ENCODE measurements at places on chromosomes 4 and X. TPM values are rescaled to one million over a fixed set of nuclear protein-coding genes. Genes with fewer than 3 reads are reported as not detected.

Gene ARMCX6
- total RNA-seq: 7.3 TPM

Gene TRPC3
- 2.0 TPM for total RNA-seq

Gene PPEF2
- total RNA-seq: not detected

Gene STOX2
- 18.5 TPM for total RNA-seq

DNA sequence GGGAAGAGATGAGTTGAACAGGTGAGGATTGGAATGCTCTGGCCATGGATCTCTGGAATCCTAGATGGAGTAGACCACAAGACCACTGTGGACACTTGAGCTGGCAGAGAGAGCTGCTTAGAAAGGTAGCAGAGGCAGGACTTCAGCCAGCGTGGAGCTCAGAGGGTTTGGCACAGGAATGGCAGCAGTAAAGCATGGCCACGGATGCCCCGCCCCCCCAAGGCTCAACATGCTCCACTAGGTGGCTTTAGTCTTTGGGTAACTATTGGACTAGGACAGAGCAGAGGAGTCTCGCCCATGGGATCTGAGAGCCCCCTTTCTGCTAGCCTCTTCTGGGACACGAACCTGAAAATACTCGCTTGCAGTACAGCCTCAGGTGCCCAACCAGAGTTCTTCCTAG, 150.1 kb upstream of the NEIL3 start:
- no peak for DNase-seq
- no peaks in the 10 kb centered on the region for H3K27me3 ChIP-seq
- H3K36me3 ChIP-seq: no peaks in the 10 kb centered on the region
- H3K27ac ChIP-seq: no peak overlapping the region
- H3K4me1 ChIP-seq: no peaks in the 10 kb centered on the region

DNA sequence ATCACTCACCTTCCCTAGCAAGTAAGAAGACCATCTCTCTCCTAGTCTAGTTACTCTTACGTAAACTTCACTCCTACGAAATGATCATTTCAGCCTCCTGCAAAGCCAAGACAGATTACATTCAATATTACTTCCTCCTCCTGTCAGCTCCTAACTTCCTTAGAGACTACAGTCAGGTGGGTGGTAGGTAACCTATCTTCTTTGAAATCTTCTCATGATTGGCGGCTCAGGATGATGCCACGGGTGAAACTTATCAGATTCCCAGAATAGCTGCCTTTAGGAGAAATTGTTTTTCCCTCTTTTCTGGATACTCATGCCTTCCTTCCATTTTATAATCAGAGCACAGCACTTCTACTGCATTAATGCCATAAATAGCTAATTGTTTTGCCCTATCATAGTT, 744.8 kb upstream of the HS3ST1 start:
- no peaks in the 10 kb centered on the region for H3K4me1 ChIP-seq
- no peaks in the 10 kb centered on the region for H3K36me3 ChIP-seq
- no peaks in the 10 kb centered on the region for H3K27me3 ChIP-seq
- no peak overlapping the region for H3K27ac ChIP-seq
- H3K4me3 ChIP-seq: no peak overlapping the region
- no peak for DNase-seq

- H3K27me3 ChIP-seq: no peaks in the 10 kb centered on the region
- no peak for DNase-seq
- H3K36me3 ChIP-seq: peaks cover 83% of the 10 kb centered on the region
These were observed 36.6 kb downstream of the JADE1 start for GRCh38 chr4:128846063-128846462.

GRCh38 chr4:77393996-77394395, 211.6 kb upstream of the CXCL13 start:
- no peak for DNase-seq
- H3K27ac ChIP-seq: no peak overlapping the region
- H3K36me3 ChIP-seq: no peaks in the 10 kb centered on the region
- no peaks in the 10 kb centered on the region for H3K4me1 ChIP-seq

DNA sequence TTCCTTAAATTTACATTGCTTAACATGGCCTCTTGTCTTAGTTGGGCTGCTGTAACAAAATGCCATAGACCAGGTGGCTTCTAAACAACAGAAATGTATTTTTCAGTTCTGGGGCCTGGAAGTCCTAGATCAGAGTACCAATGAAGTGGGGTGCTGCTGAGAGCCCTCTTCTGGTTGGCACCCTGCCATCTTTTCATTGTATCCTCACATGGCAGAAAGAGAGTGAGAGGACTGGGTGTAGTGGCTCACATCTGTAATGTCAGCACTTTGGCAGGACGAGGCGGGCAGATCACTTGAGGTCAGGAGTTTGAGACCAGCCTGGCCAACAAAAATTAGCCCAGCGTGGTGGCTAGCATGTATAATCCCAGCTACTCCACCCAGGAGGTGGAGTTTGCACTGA, 12.0 kb upstream of the KLB start:
- no peaks in the 10 kb centered on the region for H3K4me1 ChIP-seq
- DNase-seq: no peak
- H3K27ac ChIP-seq: no peak overlapping the region
- H3K27me3 ChIP-seq: no peaks in the 10 kb centered on the region
- no peaks in the 10 kb centered on the region for H3K36me3 ChIP-seq

- no peak overlapping the region for H3K27ac ChIP-seq
- DNase-seq: no peak
- no peaks in the 10 kb centered on the region for H3K36me3 ChIP-seq
- no peaks in the 10 kb centered on the region for H3K27me3 ChIP-seq
These were observed 17.0 kb upstream of the MAPK10 start for GRCh38 chr4:86376850-86377249.

- H3K4me3 ChIP-seq: no peak overlapping the region
- no peak for DNase-seq
- H3K4me1 ChIP-seq: no peaks in the 10 kb centered on the region
- H3K27me3 ChIP-seq: no peaks in the 10 kb centered on the region
- no peaks in the 10 kb centered on the region for H3K36me3 ChIP-seq
These were observed 67.5 kb upstream of the RAB33B start for GRCh38 chr4:139386421-139386820.

DNA sequence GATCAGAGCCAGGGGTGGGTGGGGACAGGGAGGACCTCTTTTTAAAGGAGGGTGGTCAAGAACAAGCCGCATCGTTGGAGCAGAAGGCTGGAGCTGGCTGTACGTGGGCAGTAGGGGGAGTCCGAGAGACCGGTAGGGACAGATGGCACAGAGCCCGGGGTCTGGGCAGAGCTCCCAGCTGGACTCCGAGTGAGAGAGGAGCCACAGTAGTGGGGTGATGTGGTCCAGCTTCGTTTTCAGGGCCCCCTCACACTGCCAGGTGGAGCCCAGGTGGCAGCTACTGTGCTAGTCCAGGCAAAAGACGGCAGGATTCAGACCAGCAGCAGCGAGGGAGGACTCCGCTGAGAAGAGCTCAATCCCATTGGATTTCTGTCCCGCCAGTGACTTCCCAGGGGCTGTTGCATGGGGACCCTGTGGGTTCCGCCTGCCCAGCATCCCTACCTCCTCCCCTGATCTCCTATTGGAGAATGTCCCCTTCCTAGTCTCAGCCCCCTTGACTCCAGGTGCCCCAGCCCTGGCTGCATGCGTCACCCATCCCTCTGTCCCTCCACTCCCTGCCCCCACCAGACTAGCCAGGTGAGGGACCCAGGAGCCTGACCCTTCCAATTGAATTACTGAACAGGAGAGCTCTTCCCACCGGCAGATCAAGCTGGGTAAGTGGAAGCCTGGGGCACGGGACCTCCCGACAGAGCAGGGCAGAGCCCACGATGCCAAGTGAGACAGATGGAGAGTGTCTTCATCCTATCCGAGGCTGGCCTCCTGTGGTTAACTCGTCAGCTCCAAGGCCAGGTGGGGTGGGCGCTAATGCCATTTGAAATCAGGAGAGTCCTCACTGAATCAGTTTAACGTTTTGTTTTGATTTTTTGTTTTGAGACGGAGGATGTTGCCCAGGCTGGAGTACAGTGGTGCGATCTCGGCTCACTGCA, 2.9 kb downstream of the ARHGAP4 start:
- H3K27ac ChIP-seq: peak overlapping the region; percentile 98
- H3K36me3 ChIP-seq: no peaks in the 10 kb centered on the region
- H3K4me3 ChIP-seq: no peak overlapping the region
- no peak for DNase-seq
- H3K4me1 ChIP-seq: peaks cover 20% of the 10 kb centered on the region
- no peaks in the 10 kb centered on the region for H3K27me3 ChIP-seq

DNA sequence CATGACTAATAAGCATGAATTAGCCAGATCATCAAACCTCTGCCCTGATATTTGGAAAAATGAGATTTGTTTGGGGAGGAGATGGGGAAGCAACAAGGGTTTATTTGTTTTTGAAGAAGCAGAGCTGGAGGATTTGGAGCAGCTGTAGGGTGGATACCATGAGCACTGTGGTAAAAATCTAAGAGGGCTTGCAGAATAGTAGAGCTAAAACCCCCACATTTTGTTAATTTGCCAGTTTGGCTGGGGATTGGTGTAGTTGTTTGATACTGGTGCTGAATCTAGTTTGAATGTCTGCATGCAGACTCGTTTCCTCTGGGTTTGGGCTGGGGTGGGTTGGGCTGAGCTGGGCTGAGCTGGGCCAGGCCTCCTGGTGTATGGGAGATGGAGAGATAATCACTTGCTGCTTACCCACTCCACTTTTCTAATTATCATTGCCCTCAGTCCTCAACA, 43.7 kb downstream of the SMAD1 start:
- H3K36me3 ChIP-seq: no peaks in the 10 kb centered on the region
- peaks cover 12% of the 10 kb centered on the region for H3K4me1 ChIP-seq
- no peak for DNase-seq
- no peaks in the 10 kb centered on the region for H3K27me3 ChIP-seq
- H3K4me3 ChIP-seq: no peak overlapping the region

GRCh38 chr4:48261281-48261680, 8.4 kb downstream of the TEC start:
- no peaks in the 10 kb centered on the region for H3K36me3 ChIP-seq
- H3K27ac ChIP-seq: no peak overlapping the region
- H3K4me1 ChIP-seq: no peaks in the 10 kb centered on the region
- no peak overlapping the region for H3K4me3 ChIP-seq

DNA sequence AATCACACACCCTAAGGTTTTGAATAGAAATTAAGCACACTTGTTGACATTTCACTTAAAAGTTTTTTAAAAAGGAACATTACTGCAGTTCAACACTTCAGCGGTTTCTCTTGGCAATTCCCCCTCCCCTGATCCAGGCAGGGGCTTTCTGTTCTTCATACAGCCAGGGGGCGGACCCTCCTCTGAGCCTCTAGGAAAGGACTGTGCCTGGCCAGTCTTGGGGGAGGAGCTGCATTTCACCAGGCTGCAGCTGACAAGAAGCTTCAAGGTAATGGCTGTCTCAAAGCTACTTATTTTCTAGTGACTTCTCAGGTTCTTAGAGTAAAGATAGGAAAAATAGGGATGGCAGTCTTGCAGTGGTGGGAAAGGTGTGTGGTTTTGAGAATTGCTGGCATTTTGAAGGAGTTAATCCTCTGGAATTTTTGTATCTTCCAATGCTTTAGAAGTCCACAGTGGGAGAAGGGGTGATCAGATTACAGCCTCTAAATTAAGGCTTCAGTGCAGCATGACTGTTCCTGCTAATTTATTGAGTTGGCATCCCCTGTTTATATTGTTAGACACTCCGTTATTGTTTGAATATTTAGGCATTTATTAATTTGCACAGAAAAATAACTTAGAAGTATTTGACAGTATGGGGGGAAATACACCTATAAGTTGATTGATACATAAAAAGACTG, 33.5 kb downstream of the PWWP3B start:
- H3K4me1 ChIP-seq: no peaks in the 10 kb centered on the region
- H3K36me3 ChIP-seq: no peaks in the 10 kb centered on the region
- no peak overlapping the region for H3K27ac ChIP-seq
- H3K27me3 ChIP-seq: no peaks in the 10 kb centered on the region
- no peak overlapping the region for H3K4me3 ChIP-seq
- DNase-seq: no peak

DNA sequence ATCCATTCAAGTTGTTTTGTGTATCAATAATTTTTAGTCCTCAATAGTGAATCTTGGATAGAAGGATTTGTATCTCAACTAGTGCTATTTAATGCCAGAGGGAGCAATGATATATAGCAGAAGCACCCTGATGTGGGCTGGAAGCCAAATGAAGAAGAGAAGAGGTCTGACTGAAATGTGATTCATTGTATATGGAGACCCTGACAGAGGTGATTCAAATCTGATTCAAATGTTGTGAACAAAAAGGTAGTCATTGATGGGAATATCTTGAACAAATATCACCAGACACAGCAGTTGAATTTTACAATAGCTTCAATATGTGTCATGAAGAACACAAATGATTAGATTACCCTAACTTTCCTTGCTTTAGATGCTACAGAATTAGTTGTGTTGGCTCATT, 27.5 kb upstream of the SULT1B1 start:
- no peak overlapping the region for H3K4me3 ChIP-seq
- H3K27ac ChIP-seq: no peak overlapping the region
- DNase-seq: no peak
- no peaks in the 10 kb centered on the region for H3K27me3 ChIP-seq

DNA sequence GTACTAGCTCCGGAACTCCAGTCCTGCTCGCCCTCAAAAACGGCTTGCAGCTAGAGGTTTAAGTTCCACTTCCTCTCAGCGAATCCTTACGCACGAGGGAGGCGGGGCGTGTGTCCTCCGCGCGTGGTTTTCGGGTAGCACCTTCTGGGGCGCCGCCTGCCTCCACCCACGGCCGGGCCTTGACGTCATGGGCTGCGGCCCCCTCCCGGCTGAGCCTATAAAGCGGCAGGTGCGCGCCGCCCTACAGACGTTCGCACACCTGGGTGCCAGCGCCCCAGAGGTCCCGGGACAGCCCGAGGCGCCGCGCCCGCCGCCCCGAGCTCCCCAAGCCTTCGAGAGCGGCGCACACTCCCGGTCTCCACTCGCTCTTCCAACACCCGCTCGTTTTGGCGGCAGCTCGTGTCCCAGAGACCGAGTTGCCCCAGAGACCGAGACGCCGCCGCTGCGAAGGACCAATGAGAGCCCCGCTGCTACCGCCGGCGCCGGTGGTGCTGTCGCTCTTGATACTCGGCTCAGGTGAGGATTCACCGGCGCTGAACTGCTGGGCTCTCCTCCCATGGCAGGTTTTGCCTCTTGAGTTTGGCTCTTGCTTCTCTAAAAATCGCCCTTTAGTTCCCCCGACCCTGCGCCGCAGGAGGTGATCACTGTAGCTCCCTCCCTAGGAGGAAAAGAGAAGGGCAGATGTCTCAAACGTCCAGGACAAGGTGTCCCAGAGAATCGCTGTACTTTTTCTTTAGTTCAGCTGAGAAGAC, at the start of gene AREG:
TSS of gene AREG (plus strand) at position 246 of the 752 bp plus-strand sequence. CDS start at position 456, 210 bp downstream.
- peak within 1 kb of the TSS; percentile 67 for H3K4me3 ChIP-seq
- peak; percentile 95 for DNase-seq
- no peaks in the 10 kb centered on the region for H3K36me3 ChIP-seq
- no peaks in the 10 kb centered on the region for H3K27me3 ChIP-seq
- H3K27ac ChIP-seq: peak within 1 kb of the TSS; percentile 94

GRCh38 chr4:184843984-184844554, 18.3 kb upstream of the ACSL1 start:
- H3K27me3 ChIP-seq: no peaks in the 10 kb centered on the region
- peaks cover 4% of the 10 kb centered on the region for H3K4me1 ChIP-seq
- H3K27ac ChIP-seq: no peak overlapping the region

- peaks cover 6% of the 10 kb centered on the region for H3K36me3 ChIP-seq
- no peaks in the 10 kb centered on the region for H3K27me3 ChIP-seq
- no peak overlapping the region for H3K4me3 ChIP-seq
- no peak overlapping the region for H3K27ac ChIP-seq
- DNase-seq: no peak
These were observed 159.0 kb downstream of the DCLK2 start for GRCh38 chr4:150237110-150237872.

- no peaks in the 10 kb centered on the region for H3K27me3 ChIP-seq
- no peaks in the 10 kb centered on the region for H3K36me3 ChIP-seq
- H3K27ac ChIP-seq: peak overlapping the region; percentile 94
- DNase-seq: no peak
These were observed 1.5 kb downstream of the USP38 start for GRCh38 chr4:143186212-143186611.
